ENCODE measurements at places on chromosomes 7 and 10.
A peak's percentile ranks its signal among the peaks of the same experiment; 100 is the strongest.

DNA sequence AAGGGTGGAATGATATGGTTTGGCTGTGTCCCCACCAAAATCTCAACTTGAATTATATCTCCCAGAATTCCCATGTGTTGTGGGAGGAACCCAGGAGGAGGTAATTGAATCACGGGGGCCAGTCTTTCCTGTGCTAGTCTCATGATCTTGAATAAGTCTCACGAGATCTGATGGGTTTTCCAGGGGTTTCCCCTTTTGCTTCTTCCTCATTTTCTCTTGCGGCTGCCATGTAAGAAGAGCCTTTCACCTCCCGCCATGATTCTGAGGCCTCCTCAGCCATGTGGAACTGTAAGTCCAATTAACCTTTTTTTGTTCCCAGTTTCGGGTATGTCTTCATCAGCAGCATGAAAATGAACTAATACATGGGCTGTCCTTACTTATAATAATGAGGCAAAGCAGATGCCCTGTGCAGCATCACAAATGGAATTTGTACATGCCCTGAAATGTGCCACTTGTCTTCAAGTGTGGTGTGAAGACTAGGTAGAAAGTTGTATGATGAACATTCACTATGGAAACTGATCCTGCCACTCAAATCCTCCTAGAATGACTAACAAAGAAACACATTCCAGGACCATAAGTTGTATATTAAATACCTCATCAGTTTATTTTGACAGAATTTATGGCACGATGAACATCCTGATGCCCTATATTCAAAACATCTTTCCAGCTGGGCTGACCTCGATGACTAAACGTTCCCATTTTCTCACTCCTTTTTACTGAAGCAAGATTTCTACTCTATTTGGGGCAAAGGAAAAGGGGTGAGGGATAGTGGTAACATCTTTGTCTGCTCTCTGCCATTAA, 122.8 kb upstream of the CTTNBP2 start:
- no peak for DNase-seq

DNA sequence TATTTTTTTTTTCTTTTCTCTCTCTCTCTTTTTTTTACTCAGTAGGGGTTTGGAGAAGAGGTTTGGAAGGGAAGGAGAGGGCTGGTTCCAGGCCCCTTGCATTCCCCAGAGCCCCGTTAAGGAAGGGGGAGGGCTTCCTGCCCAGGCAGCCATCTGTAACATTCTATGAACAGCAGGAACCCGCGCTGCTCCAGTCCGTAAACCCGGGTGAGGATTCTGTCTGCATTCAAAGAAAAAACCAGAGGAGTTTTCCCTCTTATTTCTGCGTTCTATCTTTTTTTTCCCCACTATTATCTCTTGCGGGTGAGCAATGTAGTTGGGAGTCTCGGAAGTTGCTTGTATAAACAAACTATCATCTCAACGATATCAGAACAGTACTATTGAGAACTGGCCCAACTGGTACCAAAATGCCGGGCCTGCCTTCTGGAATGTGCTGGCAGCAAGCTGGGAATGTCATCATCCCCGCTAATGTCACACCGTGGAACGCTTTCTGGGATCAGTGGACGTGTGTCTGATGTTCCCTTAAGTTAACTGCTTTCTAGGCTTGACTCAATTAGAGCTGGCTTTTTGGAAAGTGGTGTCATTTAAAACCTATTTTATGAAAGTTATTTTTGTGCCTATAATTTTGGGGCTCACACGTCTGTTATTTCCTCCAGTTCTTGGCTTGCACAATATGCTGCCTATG, 153.1 kb upstream of the MEOX2 start:
- DNase-seq, result no peak

DNA sequence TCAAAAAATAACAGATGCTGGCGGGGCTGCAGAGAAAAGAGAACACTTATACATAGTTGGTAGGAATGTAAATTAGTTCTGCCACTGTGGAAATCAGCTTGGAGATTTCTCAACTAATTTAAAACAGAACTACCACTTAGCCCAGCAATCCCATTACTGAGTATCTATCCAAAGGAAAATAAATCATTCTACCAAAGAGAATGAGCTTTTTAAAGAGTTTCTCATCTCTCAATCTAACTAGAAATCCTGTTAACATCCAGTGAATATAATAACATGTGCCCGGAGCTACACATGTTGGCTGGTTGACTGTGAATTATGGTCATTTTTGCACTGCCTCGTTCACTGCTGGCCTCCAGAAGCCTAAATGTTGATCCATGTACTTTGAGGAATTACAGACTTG, 39.3 kb downstream of the BET1 start:
- DNase-seq, result no peak

- no peak for DNase-seq
Measured at GRCh38 chr7:39464350-39465054, 101.7 kb upstream of the YAE1 start.

DNA sequence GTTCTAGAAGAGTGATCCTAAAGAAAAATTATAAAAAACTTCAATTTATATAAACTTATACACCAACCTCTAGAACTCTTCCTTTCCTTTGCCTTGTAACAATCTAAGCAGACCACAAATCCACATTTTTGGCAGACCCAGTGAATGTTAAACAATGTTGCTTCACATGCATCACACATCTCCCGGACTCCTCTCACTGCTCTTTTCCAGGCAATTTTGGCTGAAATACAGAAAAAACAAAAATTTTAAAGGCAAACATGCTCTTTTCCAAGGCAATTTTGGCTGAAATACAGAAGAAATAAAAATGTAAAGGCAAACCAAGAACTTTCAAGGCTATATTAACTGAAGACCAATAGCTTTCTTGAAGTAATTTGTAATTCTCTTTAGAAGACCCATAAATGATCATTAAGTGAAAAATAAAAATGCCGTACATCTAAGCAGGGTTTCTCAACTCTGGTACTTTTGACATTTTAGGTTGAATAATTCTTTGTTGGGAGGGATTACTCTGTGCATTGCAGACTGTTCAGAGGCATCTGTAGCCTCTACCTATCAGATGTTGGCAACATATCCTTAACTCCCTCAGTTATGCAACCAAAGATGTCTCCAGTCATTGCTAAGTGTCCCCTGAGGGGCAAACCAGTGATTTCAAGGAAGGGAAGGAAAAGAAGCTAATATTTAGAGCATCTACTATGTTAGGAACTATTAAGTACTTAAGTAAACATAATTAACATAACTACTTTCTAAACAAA, 64.4 kb downstream of the NRBF2 start:
- DNase-seq, result no peak

DNA sequence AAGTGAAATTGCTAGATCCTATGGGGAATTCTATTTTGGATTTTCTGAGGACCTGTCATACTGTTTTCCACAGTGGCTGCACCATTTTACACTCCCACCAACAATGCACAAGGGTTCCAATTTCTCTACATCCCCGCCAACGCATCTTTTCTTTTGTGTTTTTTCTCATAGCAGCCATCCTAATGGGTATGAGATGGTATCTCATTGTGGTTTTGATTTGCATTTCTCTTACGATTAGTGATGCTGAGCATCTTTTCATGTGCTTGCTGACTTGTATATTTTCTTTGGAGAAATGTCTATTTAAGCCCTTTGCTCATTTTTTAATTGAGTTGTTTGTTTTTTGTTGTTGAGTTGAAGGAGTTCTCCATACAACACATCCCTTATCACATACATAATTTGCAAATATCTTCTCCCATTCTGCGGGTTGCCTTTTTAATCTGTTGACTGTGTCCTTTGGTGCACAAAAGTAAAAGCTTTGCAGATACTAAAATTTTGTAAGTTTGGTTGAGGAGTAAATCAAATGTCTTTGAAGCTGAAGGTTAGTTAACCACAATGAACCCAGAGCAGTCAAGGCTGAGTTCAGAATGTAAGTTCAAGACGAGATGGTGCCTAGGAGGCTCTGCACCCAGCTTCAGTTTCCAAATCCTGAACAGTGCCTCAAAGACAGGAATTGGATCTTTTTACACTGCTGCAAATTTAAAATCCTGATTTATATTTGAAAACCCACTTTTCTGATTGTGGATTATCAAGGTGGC, 195.4 kb downstream of the COBL start:
- no peak for DNase-seq

- no peak for DNase-seq
Measured at GRCh38 chr7:155897758-155898386, 85.6 kb upstream of the SHH start.

DNA sequence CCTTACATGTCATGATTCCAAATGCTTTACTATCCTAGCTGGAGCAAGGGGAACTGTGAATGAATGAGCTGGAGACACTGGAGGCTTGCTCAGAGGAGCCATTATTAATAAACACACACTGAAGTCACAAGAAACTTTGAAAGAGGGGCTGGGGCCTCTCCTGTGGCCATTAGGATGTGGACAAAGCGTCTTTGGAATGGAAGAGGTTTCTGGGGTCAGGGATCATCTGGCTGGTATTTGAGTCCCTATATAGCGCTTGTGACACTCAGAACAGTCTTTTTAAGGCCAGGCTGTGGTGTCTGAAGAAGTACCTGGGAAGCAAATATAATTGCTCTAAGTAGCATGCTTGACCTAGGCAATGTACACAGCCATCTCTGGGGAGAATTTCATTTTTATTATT, 193.0 kb downstream of the JCAD start:
- DNase-seq, result no peak

DNA sequence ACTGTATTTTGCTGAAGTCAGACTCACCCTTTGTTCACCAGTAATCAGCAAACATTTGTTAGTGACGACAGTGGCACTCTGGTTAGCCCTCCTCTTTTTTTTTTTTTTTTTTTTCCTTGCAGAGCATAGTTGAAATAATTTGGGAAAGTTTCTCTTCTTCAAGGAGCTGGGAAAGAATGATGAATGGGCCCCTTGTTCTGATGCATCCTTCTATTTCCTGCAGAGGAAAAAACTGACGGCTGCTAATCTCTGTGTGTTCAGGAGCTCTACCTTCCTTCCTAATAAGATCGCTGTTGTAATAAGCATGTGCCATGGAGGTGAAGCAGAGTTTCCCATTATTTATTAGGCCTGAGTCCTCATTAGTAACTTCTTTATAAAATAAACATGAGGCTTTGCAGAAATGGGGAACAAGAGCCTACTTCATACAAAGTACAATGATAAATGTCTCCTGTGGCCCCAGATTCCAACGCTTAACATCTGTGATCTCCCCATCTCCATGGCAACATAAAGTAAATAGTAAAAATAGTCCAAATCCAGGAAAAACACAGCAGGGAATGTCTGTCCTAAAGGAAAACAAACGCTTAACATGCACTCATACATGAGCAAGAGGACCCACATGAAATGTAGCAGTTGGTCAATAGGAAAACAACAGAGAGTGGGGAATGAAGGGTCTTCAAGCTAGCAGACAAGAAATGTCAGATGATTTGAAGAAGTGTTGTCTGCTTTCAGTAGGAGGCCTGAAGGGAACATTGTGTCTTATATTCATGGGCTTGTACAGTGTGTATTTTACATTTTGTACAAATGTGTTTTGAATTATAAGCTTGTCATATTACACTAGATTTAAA, 59.1 kb upstream of the CALD1 start:
- no peak for DNase-seq

DNA sequence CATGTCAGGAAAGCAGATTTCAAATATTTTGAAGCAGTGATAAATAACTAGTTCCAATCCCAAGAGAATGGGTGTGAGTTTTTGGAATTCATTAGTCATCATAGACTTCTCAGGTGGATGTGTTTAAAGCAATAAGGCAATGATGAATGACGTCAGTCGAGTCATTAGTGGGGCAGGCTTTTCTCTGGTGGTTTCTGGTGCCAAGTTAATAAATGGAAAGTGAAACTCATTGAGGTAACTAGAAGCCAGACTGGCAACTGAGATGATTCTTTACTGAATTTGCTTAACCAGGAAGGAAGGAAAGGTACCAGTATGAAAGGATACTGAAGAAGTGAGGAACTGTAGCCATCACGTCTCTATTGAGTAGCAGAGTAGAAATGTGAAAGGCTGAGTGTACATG, 311.0 kb downstream of the GPAM start:
- peak; percentile 83 for DNase-seq

DNA sequence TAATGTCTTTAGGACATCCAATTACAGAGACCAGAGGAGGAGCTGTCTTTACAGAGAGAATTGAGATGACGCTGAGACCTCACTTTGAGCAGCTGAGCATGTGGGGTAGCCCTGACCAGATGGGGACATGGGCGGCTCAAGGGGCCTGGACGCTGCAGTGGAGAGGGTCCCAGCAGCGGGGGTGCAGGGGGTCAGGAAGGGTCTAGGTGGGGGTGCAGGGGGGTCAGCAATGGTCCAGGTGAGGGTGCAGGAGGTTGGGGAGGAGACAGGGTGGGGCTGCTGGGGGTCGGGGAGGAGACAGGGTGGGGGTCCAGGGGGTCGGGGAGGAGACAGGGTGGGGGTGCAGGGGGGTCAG, 43.2 kb upstream of the CFAP46 start:
- DNase-seq, result no peak

- no peak for DNase-seq
Measured at GRCh38 chr10:27390681-27391080, 113.4 kb upstream of the RAB18 start.

DNA sequence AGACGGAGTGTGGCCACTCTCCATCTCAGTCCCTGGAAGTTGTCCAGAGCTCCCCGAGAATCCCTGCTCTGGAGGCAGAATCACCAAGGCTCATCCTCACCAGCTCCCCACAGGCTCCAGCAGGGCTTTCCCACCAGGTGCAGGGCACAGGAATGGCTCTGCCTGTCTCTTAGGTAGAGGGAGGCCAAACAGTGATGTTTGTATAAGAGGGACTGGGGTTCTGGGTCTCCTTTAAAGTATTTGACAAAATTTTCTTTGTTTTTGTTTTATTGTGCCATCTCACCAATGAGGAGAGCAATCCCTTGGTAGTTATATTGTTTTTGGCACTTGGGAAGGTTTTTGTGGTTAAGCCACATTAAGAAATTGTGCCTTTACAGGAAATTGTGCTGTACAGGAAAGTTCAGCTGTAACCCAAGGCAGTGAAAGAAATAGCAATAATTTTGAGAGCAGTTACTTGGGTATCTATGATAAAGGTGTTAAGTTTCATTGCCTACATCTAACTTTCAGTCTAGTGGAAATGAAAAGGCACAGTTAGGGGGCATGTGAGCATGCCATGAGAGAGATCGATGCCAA, 219.3 kb upstream of the PRSS58 start:
- peak; percentile 38 for DNase-seq

GRCh38 chr10:124997771-124998623, 56.1 kb downstream of the ZRANB1 start:
- no peak for DNase-seq

DNA sequence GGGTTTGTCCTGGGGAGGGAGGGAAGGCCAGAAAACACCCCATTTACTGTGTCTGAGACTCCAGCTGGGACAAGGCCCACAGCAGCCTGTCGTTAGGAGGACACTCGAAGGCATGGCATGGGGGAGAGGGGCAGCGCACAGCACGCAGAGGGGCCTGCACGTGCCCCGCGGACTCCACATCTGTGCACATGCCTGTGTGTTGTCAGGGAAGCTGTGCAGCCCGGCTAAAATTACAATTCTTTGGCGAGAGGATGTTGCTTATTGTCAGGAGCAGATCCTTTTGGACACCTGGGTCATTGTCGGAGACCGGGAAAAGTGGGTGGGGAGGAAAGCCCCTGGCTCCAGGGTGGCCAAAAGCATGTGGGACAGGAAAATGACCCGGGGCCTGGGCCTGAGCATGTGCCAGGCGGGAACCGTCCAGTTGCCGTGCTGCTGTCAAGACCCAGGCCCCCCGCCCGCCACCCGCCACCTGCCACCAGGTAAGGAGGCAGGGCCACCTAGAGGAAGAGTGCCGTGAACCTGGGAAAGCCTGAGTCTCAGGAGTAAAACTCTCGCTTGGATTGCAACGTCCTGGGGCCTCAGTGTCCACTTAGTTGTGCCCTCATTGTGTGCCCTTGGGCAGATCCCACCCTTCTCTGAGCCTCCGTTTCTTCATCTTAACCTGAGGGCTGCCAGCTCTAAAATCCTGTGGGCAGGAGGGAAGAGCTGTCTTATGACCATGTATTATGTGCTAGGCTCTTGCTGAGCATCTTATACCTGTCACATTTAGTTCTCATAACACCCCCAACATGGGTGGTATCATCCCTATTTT, 7.2 kb downstream of the VSIR start:
- DNase-seq, result no peak

Data from MM.1S (cell line).